NCI-H187 treated with DMSO at 0.1 percent for 48 hours (cell line): ENCODE measurements at places on chromosomes 1 and 21.

DNA sequence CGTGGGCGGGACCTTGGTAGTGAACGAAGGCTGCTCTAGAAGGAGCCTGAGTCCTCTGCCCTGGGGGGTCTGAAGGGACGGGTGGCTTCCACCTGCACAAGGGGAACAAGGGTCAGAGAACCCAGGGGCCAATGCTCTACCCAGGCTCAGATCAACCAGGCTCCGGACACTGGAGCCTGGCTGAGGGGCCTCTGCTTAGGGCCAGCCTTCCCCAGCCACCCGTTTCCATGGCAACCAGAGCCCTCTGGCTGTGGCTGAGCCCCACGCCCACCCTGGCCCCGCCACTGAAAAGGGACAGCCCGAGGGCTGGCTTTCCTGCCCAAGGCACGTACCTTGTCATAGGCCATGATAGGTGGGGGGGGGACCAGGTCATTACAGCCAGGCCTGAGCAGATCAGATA lies 724.6 kb downstream of the PTPRU start:
- no peak for DNase-seq

DNA sequence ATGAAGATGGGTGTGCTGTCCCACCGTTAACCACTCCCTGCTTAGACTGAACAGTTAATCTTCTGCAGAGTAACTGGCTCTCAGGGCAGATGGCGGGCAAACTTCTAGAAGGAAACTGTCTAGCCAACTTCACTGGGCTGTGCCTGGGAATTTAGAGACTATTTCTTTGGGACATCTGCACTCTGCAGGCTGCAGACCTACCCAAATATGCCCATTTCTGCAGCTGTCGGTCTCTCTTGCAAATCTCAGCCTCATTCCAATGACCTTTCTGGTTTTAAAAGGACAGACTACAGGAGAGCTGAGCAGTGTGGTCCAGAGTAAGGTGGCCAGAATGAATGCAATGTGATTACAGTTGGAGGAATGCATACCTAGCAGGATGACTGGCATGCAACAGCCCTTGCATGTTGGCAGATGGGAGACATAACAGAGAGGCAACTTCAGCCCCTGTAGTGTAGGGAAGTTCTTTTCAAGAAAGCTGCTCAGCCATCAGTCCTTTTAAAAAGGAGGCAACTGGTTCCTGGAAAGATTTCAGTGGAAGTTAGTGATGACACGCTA lies 26.3 kb upstream of the IL20 start:
- DNase-seq = no peak

GRCh38 chr1:157399343-157399983 lies 152.9 kb downstream of the FCRL5 start:
- DNase-seq = no peak

- no peak for DNase-seq
Measured at GRCh38 chr1:3998086-3998485, 98.0 kb upstream of the C1orf174 start.

DNA sequence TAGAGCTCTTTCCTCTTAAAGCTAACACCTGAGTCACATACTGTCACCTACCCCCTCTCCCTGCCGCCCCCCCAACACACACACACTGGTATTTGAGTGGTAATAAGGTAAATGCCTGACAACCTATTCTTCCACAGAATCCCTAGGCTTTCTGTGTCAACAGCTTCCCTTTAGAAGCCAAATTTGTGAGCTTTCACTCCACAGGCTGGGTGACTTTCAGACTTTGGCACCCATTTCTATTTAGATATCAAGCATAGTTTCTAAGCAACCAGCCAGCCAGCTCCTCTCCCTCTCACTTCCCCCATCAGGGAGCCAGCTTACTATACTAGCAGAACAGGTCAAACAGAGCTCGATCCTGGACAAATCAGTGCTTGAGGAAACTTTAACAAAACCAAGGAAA lies 3.2 kb upstream of the C1orf74 start:
- DNase-seq = no peak
